ENCODE measurements at places on chromosomes 3 and 15. TPM values are rescaled to one million over a fixed set of nuclear protein-coding genes. Genes with fewer than 3 reads are reported as not detected.
A peak's percentile ranks its signal among the peaks of the same experiment; 100 is the strongest.

DNA sequence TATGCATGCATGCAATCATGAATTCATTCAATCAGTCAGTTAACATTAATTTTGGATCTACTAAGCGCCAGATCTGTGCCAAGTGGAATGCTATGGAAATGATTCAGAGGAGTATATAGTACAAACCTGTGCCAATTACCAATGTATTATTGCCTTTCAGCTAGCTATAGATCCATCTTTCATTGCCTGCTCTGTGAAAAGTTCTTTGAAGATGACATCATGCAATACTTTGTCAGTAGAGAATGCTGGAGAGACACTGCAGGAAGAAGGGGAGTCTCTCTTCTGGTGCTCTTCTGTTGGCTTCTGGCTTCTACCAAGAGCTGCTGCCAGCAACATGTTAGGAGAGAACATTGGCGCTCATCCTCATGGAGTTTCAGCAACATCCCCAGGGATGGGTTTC is 81.0 kb upstream of the LMCD1 start:
- no peak for DNase-seq

- DNase-seq: no peak
Measured at GRCh38 chr3:177810162-177810623, 612.9 kb upstream of the TBL1XR1 start.

GRCh38 chr3:88611826-88612326 is 462.1 kb downstream of the C3orf38 start:
- no peak for DNase-seq

GRCh38 chr3:58144478-58145325 is 66.1 kb downstream of the DNASE1L3 start:
- no peak for DNase-seq

GRCh38 chr15:40493089-40493840 is 22.5 kb downstream of the CHST14 start:
- peak; percentile 85 for DNase-seq

DNA sequence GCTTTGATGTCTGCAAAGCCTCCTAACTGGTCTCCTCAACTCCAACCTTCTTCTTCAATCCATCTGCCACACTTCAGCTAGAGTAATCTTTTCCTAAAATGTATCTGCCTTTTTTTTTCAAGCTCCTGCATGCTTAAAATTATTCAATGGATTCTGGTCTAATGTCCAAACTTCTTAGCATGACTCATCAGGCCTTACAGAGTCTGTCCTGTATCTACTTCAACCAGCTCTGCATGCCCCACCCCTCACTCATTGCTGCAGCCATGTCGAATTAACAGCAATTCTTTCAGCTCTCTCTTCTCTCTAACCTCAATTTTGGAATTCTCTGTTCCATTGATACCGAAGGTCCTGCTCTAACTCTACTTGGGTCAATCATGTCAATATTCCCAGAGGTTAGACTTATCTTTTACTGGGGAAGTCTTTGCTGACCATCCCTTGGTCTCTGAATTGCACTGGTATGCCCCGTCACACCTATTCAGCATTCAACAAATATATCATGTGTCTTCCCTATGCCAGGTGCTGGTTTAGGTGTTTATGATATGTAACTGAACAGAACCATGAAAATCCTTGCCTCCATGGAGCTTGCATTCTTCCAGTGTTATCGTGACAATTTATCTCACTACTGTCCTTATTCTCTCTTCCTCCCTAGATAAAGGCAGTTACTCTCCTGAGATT is 88.5 kb upstream of the NANOGP8 start:
- DNase-seq: no peak

- DNase-seq: no peak
Measured at GRCh38 chr15:60519218-60519617, 40.3 kb upstream of the ICE2 start.

DNA sequence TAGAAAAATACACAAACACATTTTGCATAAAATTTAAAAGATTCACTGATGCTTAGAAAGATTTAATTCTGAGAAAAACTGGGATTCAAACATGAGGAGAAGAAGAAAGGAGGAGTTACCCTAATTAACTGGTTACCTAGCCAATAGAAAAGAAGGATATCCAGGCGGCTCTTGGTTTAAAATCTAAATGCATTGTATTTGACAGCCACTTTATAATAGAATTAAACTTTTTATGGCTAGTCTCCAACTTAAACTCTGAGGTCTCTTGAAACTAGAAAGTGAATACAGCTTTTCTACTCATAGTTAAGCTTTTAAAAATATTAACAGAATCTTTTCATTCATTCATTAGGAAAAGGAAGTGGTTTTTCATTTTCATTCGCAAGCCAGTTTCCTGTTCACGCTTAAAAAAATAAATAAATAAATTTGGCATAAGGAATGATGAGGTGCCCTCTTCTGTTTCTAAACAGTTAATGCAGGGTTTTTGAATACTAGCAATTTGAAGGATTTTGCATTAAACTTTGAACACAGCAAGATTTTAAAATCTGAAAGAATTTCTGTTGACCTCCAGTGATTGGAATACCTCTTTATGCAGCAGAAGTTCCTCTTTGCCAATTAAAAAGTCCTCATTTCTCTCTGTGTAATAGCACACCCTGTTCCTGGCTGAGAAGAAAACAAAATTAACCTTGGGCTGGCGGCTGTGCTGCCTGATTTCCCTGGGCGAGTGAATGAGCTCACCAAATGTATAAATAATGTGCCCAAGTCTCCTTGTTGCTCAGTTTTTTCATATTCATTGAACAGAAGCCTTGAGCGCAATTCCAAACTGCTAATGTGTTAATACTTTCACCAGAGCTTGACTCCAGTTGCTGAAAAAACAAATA is 105.1 kb downstream of the ZMAT3 start:
- no peak for DNase-seq

- no peak for DNase-seq
Measured at GRCh38 chr15:68081869-68082505, 27.9 kb downstream of the PIAS1 start.

DNA sequence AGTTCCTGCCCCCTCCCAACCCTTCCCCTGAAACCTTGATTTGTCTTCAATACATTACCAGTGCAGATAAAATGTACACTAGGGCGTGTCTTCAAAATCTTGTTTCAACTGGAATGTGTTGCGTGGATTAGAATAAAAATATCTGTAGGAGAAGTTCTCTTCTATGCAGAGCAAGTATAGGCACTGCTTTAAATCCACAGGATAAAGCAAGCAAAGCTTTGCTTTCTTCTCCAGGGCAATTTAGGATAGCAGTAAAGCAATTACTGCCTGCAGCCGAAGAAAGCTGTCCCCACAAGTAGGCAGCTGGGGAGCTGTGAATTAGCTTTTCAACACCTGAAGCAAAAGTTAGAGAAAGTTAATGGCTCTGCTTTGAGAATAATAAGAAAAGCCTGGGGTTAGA is 329.7 kb upstream of the KCNMB2 start:
- DNase-seq: no peak

DNA sequence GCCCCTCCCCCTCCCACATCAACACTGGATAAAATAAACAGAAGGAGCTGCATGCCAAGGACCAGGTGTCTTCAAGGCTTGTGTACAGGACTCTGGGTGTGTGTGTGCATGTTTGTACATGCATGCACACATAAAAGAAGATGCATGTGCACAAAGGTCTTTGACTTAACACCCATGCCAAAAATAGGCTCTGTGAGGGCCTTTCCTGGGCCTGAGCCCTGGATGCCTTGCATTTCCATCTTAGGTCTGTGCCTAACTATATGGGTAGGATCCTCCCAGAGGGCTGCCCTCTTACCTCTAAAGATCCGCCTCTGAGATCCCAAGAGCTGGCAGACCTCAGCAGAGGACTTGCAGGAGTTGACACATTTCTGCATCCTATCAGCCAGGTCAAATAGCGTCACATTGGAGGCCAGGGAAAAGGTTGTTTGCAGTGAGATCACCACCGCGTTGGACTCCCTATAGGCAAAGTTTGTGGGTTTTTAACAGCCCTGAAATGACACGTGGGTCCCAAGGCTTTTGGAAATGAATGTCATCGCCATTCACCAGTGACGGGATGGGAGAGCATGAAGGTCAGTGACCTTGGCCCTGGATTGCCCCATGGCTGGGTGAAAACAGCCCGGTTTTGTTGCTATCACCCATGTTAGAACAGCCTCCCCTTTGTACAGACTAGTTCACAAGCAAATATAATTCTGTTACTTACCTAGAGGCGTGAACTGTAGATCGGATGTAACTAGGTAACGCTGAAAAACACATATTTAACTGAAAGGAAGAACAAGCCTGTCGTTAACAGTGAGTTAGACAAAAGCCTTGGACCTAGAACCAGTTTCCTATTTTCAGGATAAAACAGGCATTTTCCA is 54.0 kb downstream of the HEG1 start:
- no peak for DNase-seq

- no peak for DNase-seq
Measured at GRCh38 chr3:25508433-25508832, 80.4 kb downstream of the RARB start.

DNA sequence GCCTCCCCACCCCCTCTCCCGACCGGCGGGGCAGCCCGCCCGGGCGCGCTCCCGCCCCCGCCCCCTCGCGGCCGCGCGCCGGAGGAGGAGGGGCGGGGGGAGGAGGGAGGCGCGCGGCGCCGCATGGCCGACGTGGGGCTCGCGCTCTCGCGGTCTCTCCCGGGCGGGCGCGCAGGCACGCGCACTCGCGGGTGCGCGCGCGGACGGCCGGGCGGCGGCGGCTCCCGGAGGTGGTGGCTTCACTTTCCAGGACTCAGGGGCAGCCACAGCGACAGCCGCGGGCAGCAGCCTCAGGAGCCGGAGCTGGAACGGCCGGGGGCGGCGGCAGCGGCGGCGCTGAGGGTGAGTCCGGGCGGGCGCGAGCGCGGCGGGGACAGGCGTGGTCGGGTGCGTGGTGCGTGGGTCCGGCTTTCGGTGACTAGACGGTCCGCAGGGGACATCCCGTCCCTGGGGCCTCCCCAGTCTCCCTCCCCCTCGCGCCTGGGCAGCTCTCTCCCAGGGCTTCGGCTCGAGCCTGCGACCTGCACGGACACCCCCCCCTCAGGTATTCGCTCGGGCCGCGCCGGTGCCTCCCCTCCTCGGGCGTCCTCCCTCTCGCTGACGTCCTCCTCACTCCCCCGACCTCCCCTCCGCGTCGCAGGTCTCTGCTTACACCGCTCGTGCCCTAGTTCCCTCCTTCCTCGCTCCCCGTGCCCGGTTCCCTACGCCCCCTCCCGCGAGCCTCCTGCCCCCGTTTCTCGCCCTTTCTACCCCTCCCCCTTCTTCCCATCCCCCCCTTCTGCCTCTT is at the start of gene UBE2E2:
Gene UBE2E2, plus strand, starts transcription at position 407 of the 787 bp plus-strand sequence.
- DNase-seq: peak; percentile 54

- DNase-seq: peak; percentile 66
Measured at GRCh38 chr3:14598143-14598569, 53.4 kb upstream of the CCDC174 start.

- no peak for DNase-seq
Measured at GRCh38 chr3:12759097-12759679, at the start of gene TMEM40. TSS of gene TMEM40 (minus strand) at chr3:12759259. CDS start at chr3:12749832, 9,427 bp downstream.

DNA sequence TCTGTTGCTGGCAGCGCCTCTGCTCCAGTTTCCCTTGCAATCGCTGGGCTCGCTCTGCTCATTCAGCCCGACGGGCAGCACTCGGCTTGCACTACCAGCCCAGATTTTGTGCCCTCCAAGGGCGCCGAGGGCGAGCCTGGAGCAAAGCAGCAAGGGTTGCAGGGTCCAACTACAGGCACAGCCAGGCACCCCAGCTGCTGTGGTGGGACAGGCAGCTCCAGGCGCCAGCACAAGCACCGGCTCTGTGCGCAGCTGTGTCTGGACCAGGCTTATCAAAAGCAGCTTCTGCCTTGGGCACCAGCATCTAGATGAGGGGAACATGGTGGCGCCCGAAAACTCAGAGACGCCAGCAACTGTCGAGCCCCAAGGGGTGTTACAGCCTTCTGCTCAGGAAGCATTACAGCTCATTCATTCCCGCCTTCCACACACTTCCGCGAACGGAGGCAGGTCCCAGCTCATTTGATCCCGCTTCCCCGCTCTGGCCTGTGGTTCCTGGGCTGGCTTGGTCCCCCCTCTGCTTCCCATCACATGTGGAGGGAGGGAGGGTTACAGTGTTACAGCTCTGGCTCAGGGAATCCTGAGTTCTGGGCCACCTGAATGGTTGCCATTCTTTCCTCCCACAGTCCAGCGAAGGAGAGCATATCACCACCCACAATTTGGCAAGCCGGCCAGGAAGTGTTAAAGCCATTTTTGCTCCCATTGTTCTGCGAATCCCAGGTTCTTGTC is 409.9 kb upstream of the ALCAM start:
- no peak for DNase-seq

- no peak for DNase-seq
Measured at GRCh38 chr15:76206325-76206976, 104.8 kb downstream of the ETFA start.

Gene UBA3
- 79.0 TPM for total RNA-seq

Gene ESYT3
- 0.17 TPM for total RNA-seq

Gene LRTM1
- not detected for total RNA-seq

Gene ZNF620
- 3.7 TPM for total RNA-seq

Gene WDR72
- not detected for total RNA-seq

Gene KCNMB2
- not detected for total RNA-seq

Gene CHRD
- 0.21 TPM for total RNA-seq

Data from activated CD4-positive, alpha-beta memory T cell treated with anti-CD3 and anti-CD28 coated beads for 36 hours (primary cell).